Dermis microvascular lymphatic vessel endothelial cell (primary cell): ENCODE measurements at places on chromosomes 5 and 9. TPM values are rescaled to one million over a fixed set of nuclear protein-coding genes. Genes with fewer than 3 reads are reported as not detected.

FOXD4 gene
- total RNA-seq, result 0.13 TPM in 2 replicates

PAX5 gene
- not detected in 2 replicates for total RNA-seq

NXNL2 gene
- total RNA-seq, result 0.13 TPM in 2 replicates

TTC16 gene
- total RNA-seq, result not detected in 2 replicates

RHOBTB3 gene
- 26.0 and 35.0 TPM in 2 replicates for total RNA-seq

IL7R gene
- 0.25 and 0.51 TPM in 2 replicates for total RNA-seq

FBP2 gene
- not detected in 2 replicates for total RNA-seq

- no peak for DNase-seq
These were observed 124.6 kb downstream of the ATPSCKMT start for GRCh38 chr5:10125116-10125515.

DNA sequence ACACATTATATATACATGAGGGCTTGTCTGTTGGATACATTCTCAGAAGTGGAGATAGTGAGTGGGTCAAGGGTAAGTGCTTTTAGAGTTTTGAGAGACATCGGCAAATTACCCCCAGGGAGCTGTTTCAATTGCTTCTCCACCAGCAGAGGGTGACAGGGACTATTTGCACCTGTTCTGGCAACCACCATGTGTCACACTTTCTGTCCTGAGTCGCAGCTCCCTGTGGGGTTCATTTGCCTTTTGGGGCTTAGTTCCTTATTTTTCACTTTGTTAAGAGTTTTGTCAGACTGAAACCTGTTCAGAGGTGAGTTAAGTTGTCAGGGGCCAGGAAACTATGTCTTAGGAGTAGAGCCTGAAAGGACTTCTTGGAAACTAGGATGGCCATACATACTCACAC is 20.1 kb upstream of the SLC36A1 start:
- DNase-seq, result no peak

DNA sequence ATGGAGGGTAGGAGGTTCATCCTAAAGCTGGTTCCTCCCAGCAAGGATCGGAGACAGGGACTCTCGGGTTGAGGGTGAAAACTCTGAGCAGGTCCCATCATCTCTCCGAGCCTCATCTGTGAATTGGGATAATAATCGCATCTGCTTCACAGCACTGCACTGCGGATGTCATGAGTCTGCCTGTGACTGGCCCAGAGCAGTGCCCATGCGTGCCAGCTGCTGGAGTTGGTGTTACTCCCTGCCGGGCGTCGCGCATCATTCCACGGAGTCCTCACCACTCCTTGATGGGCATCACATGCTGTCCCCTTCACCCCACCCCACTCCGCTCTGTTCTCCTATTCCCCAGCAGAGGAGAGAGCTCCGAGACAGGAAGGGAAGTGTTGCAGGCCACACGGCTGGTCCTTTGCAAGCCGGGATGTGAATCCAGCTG is 35.1 kb upstream of the ORM1 start:
- DNase-seq, result no peak

GRCh38 chr9:109856785-109857184 is 76.8 kb downstream of the PALM2AKAP2 start:
- no peak for DNase-seq

DNA sequence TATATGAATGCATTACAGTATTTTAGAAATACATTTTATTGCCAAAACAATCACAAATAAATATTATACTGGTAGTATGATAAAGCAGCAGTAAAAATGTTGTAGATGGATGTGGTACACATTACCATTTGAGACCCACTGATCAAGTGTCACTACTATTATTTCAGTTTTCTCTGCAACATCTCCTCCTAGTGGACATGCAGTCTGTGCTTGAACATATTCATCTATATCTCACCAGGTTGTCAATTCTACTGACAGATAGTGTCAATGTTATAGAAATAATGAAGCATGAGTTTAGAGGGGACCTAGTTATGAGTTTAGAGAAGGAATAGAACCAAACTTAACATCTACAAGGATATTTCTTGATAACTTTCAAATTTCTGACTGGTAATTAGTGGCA is 39.2 kb upstream of the ELOVL7 start:
- no peak for DNase-seq

DNA sequence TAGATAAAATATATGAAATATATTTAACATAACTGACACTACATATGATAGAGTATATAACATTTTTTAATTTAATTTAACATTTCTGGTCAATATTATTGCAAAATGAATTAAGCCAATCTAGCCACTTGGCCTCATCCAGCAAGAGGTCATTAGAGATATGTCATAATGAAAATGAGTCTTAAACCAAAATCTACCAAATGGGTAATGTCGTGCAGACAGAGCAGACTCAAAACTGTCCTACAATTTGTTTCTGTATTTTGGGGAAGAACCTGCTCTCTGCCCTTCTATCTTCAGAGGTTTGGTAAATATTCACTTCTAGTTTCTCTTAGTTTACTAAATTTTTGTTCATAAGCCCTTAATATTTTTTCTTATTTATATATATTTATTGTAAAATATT is 61.4 kb downstream of the ARHGEF28 start:
- DNase-seq, result no peak

- no peak for DNase-seq
These were observed 149.5 kb upstream of the PHYKPL start for GRCh38 chr5:178381921-178382695.

GRCh38 chr5:156331845-156332244 is 4.9 kb downstream of the SGCD start:
- DNase-seq, result no peak

DNA sequence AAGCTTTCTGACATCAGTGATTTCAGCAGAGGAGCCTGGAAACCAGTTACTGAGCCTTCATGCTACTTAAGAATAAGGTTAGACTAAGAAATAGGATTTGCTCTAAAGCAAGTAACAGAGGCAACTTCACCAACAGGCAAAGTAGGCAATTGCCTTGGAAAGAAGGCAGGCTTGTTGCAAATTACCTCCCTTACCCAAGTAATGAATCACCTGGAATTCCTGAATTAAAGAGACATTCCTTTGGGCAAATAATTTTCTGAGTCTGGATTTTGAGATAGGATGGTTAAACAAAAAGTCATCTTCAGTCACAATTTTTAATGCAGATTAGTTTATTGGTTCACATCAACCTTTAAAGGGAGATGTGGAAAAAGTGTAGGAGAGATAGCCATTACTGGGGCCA is 92.8 kb downstream of the ITGA1 start:
- DNase-seq, result no peak

- DNase-seq, result no peak
These were observed 6.6 kb downstream of the SPATA31E1 start for GRCh38 chr9:87889065-87889881.

GRCh38 chr9:123488722-123489321 is 132.8 kb downstream of the CRB2 start:
- DNase-seq, result no peak

DNA sequence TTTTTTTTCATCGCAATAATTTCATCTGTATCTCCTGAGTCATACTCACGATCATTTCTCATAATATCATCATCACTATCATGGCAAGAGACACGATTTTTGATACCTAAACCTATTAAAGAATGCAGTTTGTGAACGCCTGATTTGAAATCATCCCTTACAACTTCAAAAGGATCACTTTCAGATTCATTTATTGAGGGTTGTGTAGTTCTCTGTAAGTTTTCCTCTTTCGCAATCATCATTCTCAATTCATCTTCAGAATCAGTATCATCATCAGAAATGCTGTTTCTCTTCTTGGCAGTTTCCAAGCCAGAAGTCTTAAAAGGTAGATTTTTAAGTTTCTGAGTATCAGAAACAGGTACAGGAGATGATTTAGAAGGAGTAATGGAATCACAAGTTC is 9.7 kb downstream of the NOL8 start:
- no peak for DNase-seq

DNA sequence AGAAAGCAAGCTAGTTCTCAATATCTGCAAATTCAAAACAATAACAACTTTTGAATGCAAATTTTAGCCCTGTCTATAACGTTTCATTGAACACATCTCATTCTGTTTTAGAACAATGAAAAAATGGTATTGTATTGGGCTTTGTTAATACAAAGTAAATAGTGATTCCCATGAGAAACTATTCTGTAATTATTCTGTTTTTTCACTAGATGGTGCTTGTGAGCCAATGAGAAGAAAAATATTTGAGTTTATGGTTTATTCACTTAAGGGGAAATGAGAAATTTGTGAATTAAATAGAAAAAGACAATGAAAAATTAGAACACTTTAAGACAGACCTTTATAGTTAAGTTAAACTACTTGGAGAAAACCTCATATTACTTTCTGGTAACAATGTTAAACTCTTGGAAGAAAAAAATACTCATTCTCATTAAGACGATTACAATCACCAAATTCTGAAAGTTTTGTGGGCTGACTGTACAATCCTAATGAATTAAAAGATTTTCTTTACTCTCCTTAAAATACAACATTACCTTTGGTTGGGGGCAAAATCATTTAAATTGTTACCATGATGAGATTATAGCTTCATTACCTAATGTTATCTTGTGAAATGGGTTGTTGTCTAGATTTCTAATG is 127.0 kb downstream of the NNT start:
- peak; percentile 28 for DNase-seq

- DNase-seq, result no peak
These were observed 122.9 kb downstream of the KDM4C start for GRCh38 chr9:6880626-6881025.

GRCh38 chr5:154478224-154478565 is at the start of gene HAND1:
HAND1 (minus strand) TSS chr5:154478227; CDS start chr5:154478008, 219 bp downstream.
- DNase-seq, result peak; percentile 23

- DNase-seq, result no peak
These were observed 5.5 kb downstream of the ZDHHC12 start for GRCh38 chr9:128718475-128718874.

- DNase-seq, result no peak
These were observed 282.3 kb downstream of the DEPDC1B start for GRCh38 chr5:60417500-60418181.

GRCh38 chr9:78132701-78133058 is 101.1 kb upstream of the GNAQ start:
- no peak for DNase-seq

DNA sequence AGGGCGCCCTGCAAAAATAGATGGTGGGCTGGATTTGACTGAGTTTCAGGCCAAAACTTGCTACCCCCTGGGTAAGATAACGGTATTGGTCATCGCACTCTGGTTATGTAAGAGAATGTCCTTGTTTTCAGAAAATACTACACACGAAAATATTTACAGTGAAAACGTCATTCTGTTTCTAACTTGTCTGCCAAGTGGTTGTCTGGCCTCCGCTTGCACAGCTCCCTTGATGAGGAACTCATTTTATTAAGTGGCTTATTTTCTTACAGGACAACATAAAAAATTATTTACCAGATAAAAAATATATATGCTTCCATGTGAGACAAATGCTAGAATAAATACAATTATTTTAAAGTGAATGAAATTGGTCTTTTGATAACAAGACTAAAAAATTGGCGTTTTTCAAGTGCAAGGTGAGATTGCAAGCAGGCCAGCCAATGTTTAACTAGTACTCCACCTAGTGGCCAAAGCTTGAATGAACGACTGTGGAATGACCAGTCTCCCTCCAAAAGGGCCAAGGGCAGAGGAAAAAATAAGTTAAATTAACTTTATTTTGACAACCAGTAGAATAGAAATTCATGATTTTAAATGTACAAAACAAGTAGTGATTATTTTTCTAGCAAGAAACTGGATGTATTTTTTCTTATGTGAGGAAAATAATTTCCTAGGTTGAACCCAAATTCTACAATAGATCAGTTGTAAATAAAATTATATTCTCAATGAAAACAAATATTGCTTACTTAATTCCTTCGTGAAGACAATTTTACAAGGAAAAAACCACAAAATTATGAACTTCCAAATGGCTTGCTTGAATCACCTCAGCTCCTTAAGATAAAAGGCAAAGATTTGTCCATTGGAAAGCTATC is 93.2 kb downstream of the ZFAND5 start:
- DNase-seq, result peak; percentile 25

DNA sequence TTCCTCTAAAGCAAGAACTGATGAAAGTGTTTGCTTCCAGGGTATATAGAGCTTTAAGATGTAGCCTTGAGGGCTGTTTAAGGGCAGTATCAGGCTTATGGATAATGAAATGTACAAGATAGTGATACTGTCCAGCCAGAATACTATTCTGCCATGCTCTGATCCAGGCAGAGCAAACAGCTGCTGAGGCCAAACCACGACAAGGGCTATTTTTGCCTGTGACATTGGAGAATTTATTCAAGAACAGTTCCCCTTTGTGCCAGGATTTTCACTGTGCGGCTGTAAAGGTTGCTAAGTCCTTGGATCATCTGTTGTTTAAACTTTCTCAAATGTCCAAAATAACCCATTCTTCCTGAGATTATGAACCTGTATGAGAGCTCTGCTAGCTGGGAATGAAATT is 70.4 kb downstream of the OTP start:
- DNase-seq, result no peak

DNA sequence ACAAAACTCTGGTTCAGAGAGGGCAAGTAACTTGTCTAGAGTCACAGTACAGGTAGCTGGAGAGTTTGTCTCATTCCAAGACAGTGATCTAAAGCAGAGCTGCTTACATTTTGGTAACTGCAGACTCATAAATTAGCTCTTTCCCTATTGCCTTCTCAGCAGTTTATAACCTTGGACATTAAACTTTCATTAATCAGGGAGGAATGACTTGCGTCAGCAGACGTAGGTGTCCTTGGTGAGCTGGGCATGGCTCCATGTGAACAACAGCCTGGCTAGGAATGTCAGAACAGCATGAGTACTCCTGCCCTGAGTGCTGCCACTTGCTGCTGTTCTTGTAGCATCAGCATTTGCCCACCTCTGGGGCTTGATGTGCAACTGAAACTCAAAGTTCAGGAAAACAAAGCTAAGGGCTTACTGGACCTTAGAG is 2.2 kb upstream of the ALDOB start:
- DNase-seq, result no peak

DNA sequence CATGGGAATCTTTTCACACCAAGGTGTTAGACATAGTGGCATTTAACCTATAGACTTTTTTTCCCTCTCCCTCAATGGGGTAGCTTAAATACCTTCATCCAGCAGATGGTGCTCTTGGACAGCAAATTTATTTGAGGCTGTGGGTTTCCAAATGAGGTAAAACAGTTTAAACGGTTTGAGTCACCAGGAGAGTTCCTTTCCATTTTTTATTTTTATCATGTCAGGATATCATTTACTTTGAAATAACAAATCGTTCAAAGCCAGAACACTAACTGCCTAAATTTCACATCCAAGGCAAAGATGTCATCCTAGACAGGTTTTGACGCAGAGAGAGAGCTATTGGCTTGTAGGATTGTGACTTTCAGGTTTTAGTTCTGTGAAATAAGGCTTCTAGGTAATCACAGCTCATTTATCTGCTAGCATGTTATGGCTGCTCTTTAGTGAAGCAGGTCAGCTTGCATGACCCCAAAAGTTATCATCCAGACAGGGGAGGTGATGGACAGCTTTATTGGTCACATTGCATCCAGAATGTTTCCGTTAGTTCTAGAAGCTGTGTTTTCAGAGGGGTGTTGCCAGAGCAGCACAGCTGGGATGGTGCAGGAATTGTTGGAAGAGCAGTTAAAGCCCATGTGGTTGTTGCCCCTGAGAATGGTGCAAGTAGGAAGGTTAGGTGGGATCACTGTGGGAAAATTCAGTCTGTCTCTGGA is 69.8 kb downstream of the KDM4C start:
- DNase-seq, result peak; percentile 40
